Stimulated activated CD8-positive, alpha-beta memory T cell treated with anti-CD3 and anti-CD28 coated beads, Interleukin-15, amount 100 ng/mL, for 48 hours (primary cell): ENCODE measurements at places on chromosomes 1 and 21.

DNA sequence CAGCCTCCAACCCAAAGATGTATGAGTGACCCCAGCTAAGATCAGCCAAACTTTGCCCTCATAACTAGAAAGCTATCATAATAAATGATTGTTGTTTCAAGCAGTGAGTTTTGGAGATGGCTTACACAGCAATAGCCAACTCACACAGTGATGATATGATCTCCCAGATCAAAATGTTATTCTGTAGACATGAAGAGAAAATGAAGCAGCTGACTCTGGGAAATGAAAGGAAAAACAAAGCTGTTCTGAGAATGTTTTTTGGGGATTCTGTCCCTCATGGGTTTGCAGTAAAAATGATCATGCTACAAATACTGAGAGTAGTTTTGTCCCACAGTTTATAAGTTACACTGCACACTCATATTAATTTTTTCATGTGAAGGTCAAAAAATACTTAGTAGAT is 617.8 kb downstream of the MRPL39 start:
- no peak for DNase-seq

DNA sequence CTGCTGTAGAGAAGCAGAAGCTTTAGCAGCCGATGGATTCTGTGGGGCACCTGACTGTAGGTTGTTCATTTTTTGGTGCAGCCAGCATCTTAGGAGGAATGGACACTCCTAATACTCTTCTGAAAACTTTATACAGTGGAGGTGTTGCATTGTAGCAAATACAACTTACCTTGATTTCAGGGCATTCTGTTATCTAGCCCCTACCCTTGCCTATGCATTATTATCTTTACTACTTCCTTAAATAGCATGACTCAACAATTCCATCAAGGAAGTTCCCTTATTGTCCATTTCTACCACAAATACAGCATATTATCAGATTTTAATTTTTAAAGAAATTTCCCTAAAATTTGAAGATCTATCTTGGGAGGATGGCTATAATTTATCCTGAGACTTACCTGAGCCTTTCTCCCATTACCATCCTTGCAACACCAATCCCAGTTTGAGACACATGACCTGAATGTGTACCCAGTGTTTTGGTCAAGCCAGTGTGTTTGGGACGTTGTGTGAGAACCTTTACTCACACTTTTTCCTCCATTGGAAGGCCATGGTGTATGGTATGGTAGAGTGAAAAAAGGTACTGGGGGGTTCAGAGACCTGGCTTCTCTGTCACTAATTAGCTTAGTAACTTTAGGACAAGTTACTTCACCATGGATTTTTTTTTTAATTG is 9.2 kb downstream of the POU2F1 start:
- DNase-seq, result no peak

- no peak for DNase-seq
Measured at GRCh38 chr1:195851016-195851601, 757.1 kb downstream of the KCNT2 start.

DNA sequence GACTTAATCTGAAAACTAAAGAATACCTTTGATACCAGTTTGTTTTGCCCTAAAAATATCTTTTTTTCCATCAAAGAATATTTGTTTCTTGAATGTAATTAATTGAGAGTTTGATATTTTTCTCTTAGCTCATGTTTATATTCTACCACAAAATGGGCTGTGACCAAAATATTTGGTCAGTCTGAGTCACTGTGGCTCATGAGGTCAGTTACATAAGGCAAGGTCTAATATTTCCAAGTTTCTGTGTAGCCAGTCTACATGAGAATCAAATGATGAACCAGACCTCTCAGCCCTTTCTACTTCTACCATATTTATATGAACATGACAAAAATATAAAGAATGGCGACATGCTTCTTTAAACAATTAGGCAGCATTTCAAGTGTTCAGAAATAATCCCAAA is 83.0 kb upstream of the IVNS1ABP start:
- no peak for DNase-seq

DNA sequence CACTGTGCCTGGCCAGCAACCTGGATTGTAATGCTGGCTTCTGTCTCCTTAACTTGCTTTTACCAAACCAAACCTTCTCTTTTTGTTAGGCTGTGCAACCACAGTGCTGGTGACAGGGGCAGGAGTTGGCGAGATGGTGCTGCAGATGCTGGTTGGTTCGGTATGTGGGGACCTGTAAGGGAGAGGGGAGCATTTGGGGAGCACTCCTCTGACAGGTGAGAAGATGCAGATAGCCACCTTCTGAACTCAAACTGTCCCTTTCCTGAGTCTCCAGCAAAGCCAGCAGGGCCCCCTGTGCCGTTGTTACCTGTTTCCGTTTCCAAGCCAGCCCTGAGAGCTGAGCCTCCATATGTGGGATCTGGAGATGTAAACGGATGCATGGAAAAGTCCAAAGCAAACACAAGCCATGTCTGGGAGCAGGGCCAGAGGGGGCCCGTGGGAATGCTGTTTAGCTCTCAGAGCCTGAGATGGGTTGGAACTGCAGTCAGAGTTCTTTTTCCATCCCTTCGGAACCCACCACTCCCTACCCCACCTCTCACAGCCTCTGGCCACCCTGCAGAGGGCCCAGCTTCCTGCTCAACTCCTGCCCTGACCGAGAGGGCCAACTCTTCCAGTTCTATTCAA is 34.0 kb downstream of the ELK4 start:
- no peak for DNase-seq

GRCh38 chr21:42921927-42922326 is 3.5 kb downstream of the ERVH48-1 start:
- DNase-seq, result no peak

DNA sequence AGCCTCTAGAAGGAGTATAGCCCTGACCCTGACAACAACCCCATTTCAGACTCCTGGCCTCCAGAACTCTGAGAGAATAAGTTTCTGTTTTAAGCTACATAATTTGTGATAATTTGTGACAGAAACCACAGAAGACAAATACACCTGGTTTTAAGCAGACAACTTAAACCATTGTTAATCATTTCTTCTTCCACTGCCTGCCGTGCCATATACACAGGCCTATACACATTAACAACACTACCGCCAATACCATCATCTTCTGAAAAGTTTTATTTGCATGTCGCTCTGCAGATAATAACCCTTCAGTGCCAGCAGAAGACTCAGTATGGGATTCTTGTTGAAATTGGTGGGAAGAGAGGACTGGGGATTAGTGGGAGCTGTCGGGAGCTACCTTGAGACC is 39.9 kb upstream of the KRTAP19-8 start:
- DNase-seq, result no peak

DNA sequence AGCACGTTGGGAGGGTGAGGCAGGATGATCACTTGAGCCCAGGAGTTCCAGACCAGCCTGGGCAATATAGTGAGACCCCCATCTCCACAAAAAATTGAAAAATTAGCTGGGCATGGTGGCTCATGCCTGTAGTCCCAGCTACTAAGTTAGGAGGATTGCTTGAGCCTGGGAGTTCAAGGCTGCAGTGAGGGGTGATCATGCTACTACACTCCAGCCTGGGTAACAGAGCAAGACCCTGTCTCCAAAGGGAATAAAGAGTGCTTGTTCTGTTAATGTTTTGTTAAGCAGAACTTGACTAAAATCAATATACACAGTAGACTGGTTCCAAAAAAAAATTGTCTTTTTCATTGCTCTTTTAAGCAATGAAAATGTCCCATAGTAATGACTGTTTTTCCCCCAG is 146.4 kb downstream of the SYT2 start:
- DNase-seq, result no peak

GRCh38 chr1:109229531-109230127 is 15.9 kb downstream of the SARS1 start:
- no peak for DNase-seq

- no peak for DNase-seq
Measured at GRCh38 chr21:41616031-41616591, 108.2 kb upstream of the TMPRSS2 start.

DNA sequence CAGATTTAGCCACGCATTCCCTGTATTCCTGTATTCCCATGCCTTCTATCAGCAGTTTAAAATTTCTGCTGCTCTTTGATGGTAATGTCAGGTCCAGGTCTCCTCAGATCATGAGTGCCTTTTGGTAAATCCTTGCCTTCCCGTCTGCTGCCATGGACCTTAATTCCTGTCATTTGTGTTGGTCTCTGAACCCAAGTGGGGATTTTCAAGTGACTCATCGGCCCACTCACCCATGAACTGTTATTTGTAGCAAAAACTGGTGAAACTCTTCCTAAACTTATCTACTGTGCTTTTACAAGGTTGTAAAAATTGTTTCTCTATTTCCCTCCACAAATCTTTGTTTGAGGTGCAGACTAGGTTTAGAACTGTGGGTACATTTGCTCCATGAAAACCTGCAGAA is 47.4 kb downstream of the ACTN2 start:
- no peak for DNase-seq

- DNase-seq, result no peak
Measured at GRCh38 chr1:238457610-238458009, 566.9 kb upstream of the ZP4 start.

DNA sequence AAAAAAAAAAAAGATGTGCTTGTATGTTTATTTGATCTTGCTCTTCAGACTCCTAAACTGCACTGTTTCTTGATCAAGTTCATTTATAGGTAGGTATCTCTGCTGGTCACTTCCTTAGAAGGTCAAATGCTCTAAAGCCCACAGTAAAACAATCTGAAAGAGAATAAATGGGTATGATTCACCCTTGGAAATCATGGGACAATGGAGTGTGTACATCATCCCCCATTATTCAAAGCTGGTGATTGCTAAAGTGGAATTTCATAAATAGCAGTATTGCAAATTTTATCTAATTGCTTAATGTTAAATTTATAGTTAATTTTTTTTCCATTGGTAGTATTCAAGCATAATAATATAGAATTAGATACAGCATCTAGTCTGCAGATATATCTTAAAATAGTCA is 53.4 kb downstream of the MIER1 start:
- DNase-seq, result no peak

DNA sequence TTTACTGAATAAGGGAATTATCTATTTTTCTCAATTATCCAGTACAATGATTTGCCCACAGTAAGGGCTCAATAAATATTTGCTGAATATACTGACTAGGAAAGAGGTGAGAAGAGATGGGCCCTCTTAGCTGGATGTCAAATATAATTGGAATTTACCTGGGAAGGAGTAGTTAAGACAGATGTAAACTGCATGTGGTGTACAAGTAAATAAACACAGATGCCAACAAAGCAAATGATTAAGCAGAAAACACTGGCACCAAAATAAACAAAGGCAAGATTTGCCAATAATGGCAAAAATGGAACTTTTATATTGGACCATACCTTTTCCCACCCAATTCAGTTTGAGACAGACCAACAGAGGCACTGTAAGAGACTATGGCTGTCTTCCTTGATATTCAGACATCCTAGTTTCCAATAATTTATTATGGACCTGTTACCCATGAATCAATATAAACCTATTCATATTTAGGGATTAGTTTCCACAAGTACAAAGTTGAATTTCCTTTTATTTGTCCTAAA is 7.4 kb downstream of the PNRC2 start:
- no peak for DNase-seq

- DNase-seq, result no peak
Measured at GRCh38 chr1:84415396-84415795, 17.1 kb downstream of the DNASE2B start.

DNA sequence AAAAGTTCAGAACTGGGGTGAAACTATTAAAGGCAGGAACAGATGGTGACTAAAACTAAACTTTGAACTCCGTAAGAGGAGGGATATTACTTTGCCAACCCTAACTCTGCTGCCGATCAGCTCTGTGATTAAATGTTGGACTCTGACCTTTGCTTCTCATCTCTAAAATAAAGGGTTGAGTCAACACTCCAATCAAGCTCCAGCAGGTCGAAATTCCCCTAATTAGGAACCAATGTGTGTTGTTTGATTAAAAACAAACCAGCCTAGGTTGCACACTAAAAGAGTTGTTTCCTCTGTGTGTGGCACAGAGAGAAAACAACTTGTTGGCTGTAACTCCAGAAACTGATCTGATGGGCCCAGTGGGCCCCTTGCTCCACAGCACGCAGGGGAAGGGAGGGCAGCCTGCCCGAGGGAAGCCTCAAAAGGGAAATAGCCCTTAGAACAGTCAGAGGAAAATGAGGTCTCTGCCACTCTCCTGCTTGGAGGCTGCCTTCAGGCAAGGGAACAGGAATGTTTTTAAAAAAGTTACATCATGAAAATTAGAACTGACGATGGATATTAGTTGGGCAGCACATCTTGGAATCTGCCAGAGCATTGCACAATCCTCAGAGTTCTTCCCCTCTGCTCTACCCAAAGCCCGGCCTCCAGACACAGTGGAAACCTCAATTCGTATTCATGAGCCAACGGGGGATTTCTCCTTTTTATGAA is 69.3 kb downstream of the KCTD3 start:
- no peak for DNase-seq

- no peak for DNase-seq
Measured at GRCh38 chr21:32424191-32424535, 11.7 kb downstream of the EVA1C start.
